ENCODE measurements at places on chromosomes 13 and 19.
A peak's percentile ranks its signal among the peaks of the same experiment; 100 is the strongest.

DNA sequence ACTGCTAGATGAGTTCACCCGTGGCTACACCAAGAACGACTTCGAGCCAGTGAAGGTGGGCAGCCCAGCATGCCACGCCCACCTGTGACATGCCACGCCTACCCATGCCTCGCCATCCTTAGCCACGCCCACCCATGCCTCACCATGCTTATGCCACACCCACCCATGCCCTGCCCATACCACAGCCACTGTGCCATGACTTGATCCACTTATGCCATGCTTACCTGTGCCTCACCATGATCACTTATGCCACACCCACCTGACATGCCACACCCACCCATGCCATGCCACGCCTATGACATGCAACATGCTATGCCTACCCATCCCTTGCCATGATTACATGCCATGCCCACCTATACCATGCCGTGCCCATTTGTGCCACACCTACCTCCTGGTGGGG, 12.9 kb upstream of the USE1 start:
- no peak for DNase-seq

DNA sequence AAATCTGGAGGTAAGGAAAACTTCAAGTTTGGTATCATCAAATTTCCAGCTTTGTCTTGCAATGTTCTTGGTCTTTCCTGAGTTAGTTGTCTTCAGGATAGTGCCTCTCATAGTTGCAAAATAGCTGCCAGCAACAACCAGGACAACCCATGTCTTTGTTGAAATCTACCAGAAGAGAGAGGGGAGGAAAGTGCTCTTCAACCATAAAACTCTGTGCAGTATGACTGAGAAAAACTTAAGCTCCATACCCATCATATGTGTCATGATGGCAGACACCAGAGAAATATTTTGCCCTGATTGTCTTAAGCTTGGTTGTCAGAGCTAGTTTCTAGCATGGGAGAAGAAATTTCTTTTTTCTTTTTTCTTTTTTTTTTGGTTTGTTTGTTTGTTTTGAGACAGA, 103.3 kb downstream of the SPRY2 start:
- no peak for DNase-seq

DNA sequence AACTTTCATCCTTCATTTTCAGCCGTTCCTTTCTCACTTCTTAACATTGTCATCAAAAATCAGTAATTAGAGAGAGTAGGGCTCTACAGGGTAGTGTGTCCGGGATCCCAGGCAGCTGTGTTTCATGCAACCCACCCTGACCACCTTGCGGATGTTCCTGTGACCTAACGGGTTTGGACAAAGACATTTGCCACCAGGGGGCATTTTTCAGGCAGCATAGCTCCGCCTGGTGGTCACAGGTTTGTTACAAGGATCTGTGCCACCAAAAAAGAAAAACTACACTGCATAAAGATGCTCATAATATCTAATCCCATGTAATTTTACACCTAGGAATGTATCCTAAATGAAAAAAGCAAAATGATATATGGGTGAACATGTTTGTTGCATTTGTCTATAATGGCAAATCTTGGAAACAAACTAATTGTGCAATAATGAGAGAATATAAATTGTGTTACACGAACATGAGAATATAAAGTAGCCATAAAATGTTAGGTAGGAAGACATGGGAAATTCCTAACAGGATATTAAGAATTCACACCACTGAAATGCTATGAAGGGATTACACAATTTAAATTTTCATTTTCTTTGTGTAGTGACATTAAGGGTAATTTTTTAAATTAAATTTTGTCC, 123.0 kb downstream of the SLC7A1 start:
- no peak for DNase-seq

- DNase-seq: no peak
Observed at GRCh38 chr13:40428354-40428753, 238.1 kb downstream of the FOXO1 start.

GRCh38 chr19:20664901-20665781, 3.8 kb upstream of the ZNF626 start:
- DNase-seq: no peak

DNA sequence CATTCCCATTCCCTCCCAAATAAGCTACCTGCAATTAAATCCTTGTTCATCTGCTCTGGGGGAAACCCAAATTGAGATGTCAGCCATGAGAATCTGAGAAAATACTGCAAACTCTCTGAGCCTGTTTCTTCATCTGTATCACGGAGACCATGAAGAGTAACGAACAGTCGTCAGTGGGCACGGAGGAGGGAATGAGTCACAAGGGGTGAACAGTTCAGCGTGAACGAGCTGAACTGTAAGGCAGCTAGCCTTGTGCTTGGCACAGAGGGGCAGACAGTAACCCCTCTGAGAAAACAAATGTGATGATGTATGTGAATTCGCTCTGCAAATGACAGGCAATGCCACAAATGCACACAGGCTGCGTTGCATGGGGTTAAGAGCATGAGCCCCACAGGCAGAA, 288.7 kb downstream of the FOXO1 start:
- DNase-seq: no peak

DNA sequence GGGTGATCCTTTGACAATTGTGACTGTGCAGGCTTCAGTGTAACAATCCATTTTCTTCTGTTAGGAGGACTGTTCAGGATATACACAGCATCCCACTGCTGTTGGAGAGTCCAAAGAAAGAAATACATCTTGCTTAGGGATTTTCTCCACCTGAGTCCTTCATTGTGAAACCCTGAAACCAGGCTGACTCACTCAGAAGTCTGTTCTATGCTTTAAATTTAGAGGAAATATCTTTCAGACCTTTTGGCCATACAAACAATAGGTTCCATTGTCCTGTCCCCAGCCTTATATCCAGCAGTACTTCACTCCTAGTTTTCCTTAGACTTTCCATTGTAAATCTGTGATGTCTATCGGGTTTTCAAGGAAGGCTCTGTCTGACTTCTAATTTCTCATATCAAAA, 379.1 kb downstream of the SUCLA2 start:
- DNase-seq: no peak

DNA sequence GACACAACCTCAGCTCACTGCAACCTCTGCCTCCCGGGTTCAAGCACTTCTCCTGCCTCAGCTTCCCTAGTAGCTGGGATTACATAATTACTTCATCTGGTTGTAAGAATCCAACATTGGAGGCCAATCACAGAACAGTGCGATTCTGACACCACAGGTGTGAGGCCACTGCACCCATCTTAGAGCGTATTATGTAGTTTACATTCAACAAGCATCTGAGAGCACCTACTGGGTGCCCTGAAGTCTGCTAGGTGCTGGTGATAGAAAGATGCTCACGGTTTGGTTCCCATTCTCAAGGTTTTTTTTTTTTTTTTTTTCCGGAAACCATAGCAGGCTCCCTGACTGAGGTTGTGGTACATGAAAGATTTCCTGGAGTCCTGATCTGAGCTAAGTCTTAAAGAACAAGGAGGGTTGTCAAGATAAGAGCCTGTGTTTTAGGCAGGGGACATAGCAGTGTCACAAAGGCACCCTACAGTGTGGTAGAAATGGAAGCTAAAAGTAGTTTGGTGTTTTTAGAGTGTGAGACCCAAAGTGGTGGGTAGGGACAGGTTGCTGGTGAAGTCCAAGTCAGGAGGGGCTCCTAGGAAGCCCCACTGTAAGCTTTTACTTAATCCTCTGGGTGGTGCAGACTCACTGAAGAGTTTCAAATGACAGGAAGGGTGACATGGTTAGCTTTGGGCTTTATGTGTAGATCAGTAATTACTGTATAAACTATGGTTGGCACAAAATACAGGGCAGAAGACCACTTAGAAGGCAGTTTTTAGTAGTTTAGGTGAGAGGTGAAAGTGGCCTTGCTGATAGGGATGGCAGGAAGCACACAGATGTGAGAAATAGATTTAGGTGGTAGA, 15.2 kb downstream of the SAE1 start:
- no peak for DNase-seq

DNA sequence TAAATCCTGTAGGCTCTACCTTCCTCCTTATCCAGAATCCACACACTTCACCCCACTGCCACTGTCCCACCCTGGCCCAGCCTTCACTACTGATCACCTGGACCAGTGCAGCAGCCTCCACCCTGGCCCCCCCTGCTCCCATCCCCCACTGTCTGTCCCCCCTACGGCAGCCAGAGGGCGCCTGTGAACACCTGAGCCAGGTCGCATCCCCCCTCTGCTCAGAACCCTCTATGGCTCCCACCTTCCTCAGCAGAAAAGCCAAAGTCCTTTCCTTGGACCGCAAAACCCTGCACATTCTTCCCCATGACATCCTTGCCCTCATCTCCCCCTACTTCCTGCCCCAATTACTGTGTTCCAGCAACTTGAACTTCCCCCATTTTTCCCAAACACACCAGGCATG, 20.6 kb downstream of the ELAVL3 start:
- no peak for DNase-seq

GRCh38 chr19:16118489-16119033, 6.9 kb downstream of the RAB8A start:
- DNase-seq: peak; percentile 43

GRCh38 chr13:41955605-41956004, 5.3 kb downstream of the VWA8 start:
- no peak for DNase-seq

DNA sequence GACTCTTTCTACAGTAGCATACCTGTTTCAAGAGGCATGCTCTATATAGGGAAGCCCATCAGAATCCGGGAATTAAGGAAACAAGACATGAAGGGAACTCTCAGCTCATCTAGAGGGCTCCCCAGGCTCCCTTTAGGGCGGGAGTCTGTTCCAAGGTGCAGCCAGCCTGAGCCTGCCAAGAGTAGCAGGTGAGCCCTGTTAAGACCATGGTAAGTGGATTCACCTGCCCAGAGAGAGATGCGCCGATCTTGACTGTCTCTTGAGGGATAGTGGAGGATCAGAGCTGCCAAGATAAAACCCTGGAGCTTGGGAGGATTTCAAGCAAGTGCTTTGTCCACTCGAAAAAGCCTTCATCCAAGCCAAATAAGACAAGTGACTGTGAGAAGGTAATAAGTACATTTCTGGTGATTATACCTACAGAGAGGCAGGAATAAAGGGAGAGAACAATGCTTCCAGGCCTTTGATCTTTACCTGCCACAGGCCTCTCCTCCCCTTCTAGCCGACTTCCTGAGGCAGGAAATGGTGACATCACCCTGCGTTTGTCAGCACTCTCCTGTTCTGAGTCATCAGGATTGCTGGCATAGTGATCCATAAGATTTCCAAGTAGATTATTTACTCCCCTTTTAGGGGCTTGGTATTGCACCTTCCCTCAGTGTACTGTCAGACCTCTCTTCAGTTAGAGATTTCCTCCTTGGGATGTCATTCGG, 31.5 kb downstream of the KLF5 start:
- DNase-seq: no peak

Measured in activated CD4-positive, CD25-positive, alpha-beta regulatory T cell treated with anti-CD3 and anti-CD28 coated beads, Interleukin-2, amount 50 U/mL, for 72 hours (primary cell).